Activated CD8-positive, alpha-beta memory T cell treated with anti-CD3 and anti-CD28 coated beads for 24 hours (primary cell): ENCODE measurements at places on chromosomes 2 and 18.

GRCh38 chr2:215677481-215677880 lies 241.6 kb upstream of the FN1 start:
- DNase-seq: no peak

DNA sequence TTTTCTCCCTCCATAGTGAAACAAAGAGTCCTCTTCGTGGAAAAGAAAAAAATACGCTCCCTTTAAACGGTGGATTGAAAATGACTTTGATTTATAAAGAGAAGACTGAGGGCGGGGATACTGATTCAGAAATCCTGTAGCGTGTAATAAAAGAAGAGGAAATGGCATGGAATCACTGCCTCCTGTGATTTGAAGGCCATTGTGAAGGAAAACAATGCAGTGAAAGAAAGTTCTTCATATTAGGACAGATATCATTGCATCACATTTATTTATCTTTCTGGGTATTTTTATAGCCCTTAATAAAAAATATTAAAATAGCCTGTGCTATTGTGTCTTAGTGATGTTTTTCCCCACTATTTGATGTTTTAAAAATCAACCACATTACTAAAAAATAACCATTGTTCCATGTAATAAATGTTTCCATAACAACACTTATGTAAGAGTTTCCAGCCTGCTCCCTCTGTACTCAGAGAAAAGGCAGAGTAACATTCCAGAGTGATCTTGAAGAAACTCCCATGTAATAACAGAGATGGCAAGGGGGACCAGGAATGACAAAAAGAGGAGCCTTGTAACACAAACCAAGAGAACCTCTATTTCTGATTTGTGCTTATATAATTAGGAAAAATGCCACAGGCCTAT lies 8.0 kb downstream of the MRPL33 start:
- DNase-seq: no peak

DNA sequence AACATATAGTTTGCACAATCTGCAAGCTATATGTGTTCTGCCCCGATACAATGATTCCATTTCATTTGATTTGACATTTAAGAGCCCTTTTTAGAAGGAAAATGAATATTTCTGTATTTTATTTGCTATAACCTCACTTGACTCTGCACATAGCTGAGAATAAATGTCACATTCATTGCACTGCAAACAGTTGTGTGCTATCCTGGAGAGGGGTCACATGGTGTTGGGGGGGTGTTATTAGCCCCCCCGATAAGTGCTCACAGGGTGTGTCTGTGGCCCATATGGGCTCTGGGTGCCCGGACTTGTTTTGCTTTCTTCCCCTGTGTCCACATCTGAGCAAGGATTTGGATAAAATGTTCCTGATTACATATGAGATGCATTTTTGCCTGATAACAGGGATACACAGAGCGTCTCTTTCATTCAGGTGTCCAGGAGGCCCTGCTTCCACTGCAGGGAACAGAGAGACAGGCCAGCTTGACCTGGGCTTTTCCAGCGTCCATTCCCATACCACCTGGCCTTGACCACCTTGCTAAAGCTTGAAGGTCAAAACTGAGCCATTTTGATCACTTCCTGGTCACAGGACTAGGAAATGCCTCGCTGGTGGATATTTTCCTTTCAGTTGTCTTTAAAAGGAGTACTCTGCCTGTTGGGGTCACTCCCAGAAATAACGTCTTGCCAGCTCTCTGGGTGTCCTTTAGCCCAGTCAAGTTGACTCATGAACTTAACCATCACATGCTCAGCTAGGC lies 38.4 kb upstream of the ID2 start:
- DNase-seq: no peak

DNA sequence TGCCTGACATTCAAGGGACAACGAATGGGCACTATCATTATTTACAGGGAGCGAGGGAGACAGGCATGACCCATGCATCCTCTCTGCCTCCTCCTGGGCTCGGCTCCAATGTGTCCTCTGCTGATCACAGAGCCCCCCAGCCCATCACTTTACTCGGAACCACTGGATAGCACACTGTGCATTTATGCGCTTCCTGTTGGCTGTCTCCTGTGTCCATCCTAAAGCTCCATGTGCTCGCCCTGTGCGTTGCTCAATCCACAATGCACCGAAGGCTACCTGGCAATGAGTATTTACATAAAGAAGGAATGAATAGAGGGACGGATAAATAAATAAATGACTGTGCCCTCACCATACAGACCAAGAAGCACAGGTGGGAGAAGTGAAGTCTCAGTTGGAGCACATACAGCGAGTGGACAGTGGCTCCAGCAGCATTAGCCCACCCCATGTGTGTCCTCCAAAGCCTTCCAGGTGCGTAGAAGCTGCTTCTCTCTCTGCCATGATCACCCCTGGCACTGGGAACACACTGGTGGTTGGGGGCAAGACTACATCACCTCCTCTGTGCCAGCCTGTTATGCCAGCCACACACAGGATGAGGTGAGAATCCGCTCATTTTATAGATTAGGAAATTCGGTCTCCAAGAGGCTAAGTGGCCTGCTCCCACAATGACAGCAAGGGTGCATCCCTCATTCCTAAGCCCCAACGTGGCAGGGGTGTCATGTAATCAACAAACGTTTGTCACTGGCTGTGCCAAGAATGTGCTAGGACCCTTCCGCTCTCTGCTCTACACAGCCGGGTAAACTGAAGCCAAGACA lies 2.3 kb upstream of the GDF7 start:
- no peak for DNase-seq

DNA sequence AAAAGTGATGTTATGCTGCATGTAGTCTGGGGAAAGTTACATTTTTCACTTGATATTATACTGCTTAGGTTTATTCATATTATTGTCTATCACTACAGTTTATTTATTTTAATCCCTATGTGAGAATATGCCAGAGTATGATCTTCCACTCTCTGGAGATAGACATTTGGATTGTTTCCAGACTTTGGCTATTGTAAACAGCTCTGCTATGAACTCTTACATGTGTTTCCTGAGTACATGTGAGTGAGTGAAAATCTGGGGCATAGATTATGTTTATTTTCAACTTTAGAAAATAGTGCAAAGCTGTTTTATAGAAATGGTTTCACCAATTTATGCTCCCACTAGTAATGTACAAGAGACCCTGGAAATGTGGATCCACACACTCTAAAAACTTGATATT lies 49.0 kb upstream of the EPAS1 start:
- no peak for DNase-seq
